ENCODE measurements at places on chromosomes 5 and 9.

- peaks cover 16% of the 10 kb centered on the region for H3K4me1 ChIP-seq
- H3K27me3 ChIP-seq: no peaks in the 10 kb centered on the region
- H3K27ac ChIP-seq: peak overlapping the region; percentile 17
- no peak for DNase-seq
- H3K36me3 ChIP-seq: no peaks in the 10 kb centered on the region
Measured at GRCh38 chr5:78597974-78598371, 50.6 kb downstream of the LHFPL2 start.

- no peaks in the 10 kb centered on the region for H3K27me3 ChIP-seq
- peak overlapping the region; percentile 58 for H3K4me3 ChIP-seq
- peak overlapping the region; percentile 56 for H3K27ac ChIP-seq
- DNase-seq: peak; percentile 89
- no peaks in the 10 kb centered on the region for H3K36me3 ChIP-seq
Measured at GRCh38 chr5:112958093-112959088, 18.2 kb upstream of the DCP2 start.

GRCh38 chr5:1291611-1292080 lies 3.2 kb downstream of the TERT start:
- H3K36me3 ChIP-seq: no peaks in the 10 kb centered on the region
- DNase-seq: no peak
- H3K4me1 ChIP-seq: peaks cover 11% of the 10 kb centered on the region
- H3K27ac ChIP-seq: no peak overlapping the region
- H3K4me3 ChIP-seq: no peak overlapping the region
- H3K27me3 ChIP-seq: peaks cover 19% of the 10 kb centered on the region

- H3K36me3 ChIP-seq: peaks cover 6% of the 10 kb centered on the region
- no peaks in the 10 kb centered on the region for H3K4me1 ChIP-seq
- H3K27ac ChIP-seq: no peak overlapping the region
Measured at GRCh38 chr9:2181792-2182191, 166.6 kb downstream of the SMARCA2 start.

- peaks cover 4% of the 10 kb centered on the region for H3K4me1 ChIP-seq
- H3K4me3 ChIP-seq: no peak overlapping the region
- no peak overlapping the region for H3K27ac ChIP-seq
- no peaks in the 10 kb centered on the region for H3K27me3 ChIP-seq
- peaks cover 32% of the 10 kb centered on the region for H3K36me3 ChIP-seq
Measured at GRCh38 chr5:177066224-177066623, 20.5 kb upstream of the FGFR4 start.

- H3K4me3 ChIP-seq: no peak overlapping the region
- H3K4me1 ChIP-seq: peaks cover 1% of the 10 kb centered on the region
- H3K27ac ChIP-seq: no peak overlapping the region
- DNase-seq: no peak
- no peaks in the 10 kb centered on the region for H3K27me3 ChIP-seq
Measured at GRCh38 chr9:77908293-77908692, 123.3 kb downstream of the GNAQ start.

DNA sequence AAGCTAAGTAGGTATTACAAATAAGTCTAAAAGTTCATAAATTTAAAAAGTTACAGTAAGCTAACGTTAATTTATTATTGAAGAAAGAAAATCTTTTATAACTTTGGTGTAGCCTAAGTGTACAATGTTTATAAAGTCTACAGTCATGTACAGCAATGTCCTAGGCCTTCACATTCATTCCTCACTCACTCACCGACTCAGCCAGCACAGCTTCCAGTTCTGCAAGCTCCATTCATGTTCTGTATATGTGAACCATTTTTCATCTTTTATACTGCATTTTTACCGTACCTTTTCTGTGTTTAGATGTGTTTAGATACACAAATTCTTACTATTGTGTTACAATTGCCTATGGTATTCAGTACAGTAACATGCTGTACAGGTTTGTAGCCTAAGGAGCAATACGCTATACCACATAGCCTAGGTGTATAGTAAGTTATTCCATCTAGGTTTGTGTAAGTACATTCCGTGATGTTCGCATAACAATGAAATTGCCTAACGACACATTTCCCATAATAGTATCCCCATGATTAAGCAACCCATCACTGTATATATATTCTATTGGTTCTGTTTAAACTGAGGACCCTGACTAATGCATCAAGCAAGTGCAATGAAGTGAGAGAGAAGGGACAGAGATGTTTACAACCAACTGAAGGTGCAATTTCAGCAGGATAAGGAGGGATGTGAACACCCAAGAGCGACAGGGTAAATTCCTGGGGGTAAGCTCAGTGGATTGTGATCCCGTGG lies 88.9 kb upstream of the TRIO start:
- no peaks in the 10 kb centered on the region for H3K27me3 ChIP-seq
- H3K27ac ChIP-seq: no peak overlapping the region

GRCh38 chr5:72692651-72693442 lies 123.6 kb upstream of the TNPO1 start:
- no peaks in the 10 kb centered on the region for H3K36me3 ChIP-seq
- no peak overlapping the region for H3K27ac ChIP-seq
- no peaks in the 10 kb centered on the region for H3K27me3 ChIP-seq

- H3K4me3 ChIP-seq: no peak overlapping the region
- H3K36me3 ChIP-seq: no peaks in the 10 kb centered on the region
- DNase-seq: no peak
- H3K27me3 ChIP-seq: no peaks in the 10 kb centered on the region
- H3K4me1 ChIP-seq: no peaks in the 10 kb centered on the region
- no peak overlapping the region for H3K27ac ChIP-seq
Measured at GRCh38 chr9:121107029-121107428, 32.3 kb downstream of the CNTRL start.

GRCh38 chr5:55817030-55817429 lies 34.1 kb upstream of the IL31RA start:
- DNase-seq: peak; percentile 14
- H3K4me1 ChIP-seq: peaks cover 3% of the 10 kb centered on the region
- no peaks in the 10 kb centered on the region for H3K27me3 ChIP-seq
- H3K27ac ChIP-seq: no peak overlapping the region
- H3K36me3 ChIP-seq: no peaks in the 10 kb centered on the region

- H3K36me3 ChIP-seq: no peaks in the 10 kb centered on the region
- no peak overlapping the region for H3K4me3 ChIP-seq
- no peak for DNase-seq
Measured at GRCh38 chr5:90965110-90965685, 406.6 kb downstream of the ADGRV1 start.

DNA sequence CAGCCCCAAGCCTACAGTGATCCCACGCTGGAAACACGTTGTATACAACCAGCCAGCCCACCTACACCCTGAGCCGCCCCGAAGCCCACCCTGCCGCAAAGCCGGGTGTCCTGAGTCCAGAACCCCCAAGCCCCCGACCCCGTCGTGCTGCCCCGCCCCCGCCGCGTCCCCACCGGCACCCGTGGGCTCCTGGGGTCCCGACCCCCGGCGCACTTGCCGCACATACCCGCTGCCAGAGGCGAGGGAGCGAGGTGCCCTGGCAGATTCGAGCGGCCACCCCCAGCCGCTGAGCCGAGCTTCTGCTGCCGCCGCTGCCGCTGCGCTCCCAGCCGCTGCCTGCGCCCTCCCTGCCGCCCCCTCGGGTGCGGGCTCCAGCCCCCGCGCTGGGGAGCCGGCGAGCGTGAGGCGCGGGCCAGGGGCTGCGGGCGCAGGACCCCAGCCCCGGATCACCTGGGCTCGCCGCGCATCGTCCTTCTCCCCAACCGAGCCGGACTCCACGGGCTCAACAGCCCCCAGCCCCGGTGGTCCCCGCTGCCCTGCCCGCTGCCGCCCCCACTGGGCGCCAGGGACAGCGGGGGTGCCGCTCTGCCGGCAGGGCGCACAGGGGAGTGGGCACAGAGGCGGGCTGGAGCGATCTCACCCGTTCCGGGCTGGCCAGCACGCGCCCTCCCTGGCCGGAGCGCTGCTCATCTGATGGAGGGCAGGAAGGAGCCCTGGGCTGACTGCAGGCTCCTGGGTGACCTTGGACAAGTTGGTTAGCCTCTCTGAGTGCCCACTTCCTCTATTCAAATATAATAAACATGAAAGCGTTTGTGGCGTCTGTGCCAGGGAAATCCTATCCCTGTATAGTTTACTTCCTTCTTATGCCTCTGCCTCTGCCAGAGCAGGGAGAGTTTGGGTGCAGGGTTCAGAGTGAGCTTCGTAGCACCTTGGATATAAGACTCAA lies at the start of gene HTR4:
Gene HTR4 (minus strand): TSS at position 692 of the 946 bp plus-strand sequence. CDS start 17,513 bp downstream, outside the sequence.
- H3K4me3 ChIP-seq: no peak within 1 kb of the TSS
- DNase-seq: no peak
- peaks cover 54% of the 10 kb centered on the region for H3K27me3 ChIP-seq

DNA sequence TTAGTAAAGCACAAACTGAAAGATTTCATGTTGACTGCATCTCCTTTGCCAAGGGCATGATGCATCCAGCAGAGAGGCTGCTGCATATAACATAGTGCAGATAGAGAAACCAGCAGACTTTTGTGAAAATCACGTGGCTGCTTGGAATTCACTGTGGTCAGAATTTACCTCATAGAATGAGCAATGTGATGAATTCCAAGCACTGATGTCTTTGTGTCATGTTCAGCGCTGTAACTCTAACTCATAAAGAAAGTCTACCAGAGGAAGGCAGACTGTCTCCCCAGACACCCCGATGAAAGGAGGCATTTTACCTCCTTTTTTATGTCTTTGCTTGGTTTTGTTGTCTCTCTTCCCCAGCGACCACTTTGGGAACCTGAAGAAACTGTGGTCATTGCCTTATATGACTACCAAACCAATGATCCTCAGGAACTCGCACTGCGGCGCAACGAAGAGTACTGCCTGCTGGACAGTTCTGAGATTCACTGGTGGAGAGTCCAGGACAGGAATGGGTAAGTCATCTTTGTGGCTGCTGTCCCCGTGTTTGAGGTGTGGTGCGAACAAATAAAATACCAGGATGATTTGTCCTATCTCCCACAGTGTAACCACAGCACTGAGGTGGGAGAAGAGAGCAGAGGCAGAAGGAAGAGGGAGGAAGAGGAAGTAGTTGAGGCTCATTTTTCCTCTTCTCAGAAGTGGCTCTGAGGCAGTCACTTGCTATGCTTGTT lies 42.0 kb downstream of the ITK start:
- H3K4me3 ChIP-seq: no peak overlapping the region
- no peaks in the 10 kb centered on the region for H3K36me3 ChIP-seq
- H3K27me3 ChIP-seq: no peaks in the 10 kb centered on the region
- no peaks in the 10 kb centered on the region for H3K4me1 ChIP-seq

GRCh38 chr5:97547999-97548738 lies 365.1 kb upstream of the RIOK2 start:
- no peak overlapping the region for H3K27ac ChIP-seq
- peak; percentile 15 for DNase-seq
- no peaks in the 10 kb centered on the region for H3K36me3 ChIP-seq
- no peak overlapping the region for H3K4me3 ChIP-seq
- H3K4me1 ChIP-seq: peaks cover 2% of the 10 kb centered on the region

DNA sequence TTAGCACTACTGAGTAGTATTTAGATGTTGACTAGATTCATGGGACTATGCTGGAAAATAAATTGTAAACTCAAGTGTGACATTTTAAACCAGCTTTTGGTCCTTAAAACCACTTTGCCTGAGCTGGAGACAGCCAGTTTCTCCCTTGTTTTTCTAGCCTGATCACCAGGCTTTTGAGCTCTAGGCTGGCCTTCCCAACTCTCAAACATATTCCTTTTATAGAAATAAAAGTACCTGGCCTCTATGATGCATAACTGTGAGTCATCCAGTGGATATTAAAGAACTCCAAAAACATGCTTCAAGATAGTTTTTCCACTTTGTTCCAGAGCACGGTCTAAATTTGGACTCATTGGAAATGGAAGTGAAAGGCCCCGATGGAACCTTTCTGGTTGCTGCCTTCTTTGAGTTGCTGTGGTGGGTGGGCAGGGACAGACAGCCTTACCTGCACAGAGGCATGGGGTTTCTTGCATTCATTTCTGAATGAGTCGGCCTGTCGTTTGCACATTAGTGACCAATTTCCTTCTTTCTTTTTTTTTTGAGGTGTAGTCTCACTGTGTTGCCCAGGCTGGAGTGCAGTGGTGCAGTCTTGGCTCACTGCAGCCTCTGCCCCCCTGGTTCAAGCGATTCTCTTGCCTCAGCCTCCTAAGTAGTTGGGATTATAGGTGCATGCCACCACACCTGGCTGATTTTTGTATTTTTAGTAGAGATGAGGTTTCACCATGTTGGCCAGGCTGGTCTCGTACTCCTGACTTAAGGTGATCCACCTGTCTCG lies 43.1 kb downstream of the TRIO start:
- peak overlapping the region; percentile 84 for H3K27ac ChIP-seq
- peak; percentile 48 for DNase-seq
- no peaks in the 10 kb centered on the region for H3K27me3 ChIP-seq
- H3K4me1 ChIP-seq: peaks cover 36% of the 10 kb centered on the region
- H3K4me3 ChIP-seq: peak overlapping the region; percentile 22
- H3K36me3 ChIP-seq: no peaks in the 10 kb centered on the region
